ENCODE measurements at places on chromosomes 3 and 15. TPM values are rescaled to one million over a fixed set of nuclear protein-coding genes. Genes with fewer than 3 reads are reported as not detected.

GRCh38 chr3:53464424-53464823 lies 30.0 kb upstream of the CACNA1D start:
- DNase-seq: no peak

DNA sequence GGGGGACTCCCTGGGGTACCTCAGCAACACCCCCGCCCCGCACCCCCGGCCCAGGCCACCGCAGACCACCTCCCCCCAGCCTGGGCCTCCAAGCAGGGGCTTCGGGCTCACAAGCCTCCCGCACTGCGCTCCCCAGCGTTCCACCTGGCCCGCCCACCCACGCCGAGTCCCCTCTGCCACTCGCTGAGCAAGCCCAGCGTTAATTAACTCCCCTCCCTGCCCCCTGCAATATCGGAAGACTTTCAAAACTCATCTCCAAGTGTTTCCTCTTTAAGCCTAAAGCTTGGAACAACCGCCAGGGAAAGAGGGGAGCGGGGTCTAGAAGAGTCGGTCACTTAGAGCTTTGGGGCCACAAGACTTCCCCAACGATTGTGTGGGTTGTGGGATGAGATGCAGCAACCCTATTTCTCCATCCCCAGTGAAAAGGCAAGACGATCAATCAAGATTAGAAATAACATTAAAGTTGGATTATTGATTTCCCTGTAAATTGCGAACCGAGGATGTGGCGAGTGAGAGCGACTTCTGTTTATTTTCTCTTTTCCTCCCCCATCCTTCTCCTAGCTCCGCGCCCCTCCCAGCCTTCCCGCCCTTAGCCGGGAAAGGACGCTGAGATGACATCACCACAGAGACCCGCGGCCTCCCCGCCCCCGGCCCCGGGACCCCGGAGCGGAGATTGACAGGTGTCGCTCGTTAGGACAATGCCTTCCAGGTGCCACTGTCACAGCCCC lies 30.2 kb downstream of the NR2F2 start:
- DNase-seq: no peak

The C3orf20 gene
- under 0.01 TPM for total RNA-seq

The GRK7 gene
- total RNA-seq: not detected

DNA sequence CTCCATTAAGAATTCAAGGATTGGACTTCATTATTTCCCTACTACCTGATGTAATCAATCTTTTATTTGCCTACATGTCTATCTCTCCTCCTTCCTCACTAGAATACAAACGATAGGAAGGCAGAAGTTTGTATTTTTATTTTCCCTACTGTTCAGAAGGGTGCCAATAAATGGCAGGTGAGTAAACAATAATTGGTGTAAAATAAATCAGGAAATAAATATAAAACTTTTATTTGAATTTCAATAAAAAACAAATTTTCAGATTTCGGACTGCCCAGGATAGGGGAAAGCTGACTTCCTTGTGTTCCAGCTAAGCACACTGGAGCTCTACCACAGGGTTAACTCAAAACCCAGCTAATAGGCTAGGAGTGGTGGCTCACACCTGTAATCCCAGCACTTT lies 636.3 kb upstream of the BCHE start:
- DNase-seq: no peak

The SH2D7 gene
- not detected for total RNA-seq

DNA sequence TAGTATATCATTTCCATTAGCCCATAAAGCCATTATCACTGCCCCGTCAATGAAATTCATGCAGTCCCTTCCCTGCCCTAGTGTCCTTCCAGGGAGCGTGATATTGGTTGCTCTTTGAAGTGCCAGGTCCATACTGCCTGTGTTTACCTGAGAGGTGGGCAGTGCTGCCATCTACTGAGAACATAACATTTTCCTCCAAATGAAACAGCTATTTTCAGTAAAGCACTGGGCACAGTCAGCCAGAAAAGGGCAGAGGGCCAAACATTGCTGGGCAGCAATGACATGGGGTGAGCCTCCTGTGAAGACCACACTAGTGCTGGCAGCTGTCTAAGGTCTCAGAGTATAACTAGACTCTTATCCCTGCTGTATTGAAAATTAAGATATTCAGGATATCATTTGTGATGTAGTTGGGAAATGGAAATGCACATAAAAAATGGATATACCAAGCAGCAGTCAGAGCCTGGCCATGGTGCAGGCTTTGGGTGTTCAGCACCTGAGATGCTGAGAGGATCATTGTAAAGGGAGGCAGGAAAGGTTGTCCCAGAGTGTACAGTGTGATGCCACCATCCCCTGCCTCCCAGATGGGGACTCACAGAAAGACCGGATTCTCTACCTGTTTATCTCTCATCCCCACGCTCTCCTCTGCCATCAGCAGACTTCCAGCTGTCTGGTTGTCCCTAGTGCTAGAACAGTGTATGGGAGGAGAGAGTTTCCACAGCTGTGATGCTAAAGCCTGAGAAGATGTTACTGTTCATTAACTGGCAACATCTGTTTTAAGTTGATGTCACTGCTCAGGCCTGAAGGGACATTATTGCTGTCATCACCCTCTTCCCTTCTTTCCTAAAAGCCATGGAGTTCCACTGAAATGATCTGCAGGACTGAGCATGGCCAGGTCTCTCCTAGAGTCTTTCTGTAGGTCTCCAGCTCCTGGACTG lies 108.8 kb downstream of the ARNT2 start:
- peak; percentile 29 for DNase-seq

- no peak for DNase-seq
Observed at GRCh38 chr3:169052465-169053302, 610.8 kb downstream of the MECOM start.

- no peak for DNase-seq
Observed at GRCh38 chr3:133742351-133743091, 3.7 kb upstream of the TF start.

DNA sequence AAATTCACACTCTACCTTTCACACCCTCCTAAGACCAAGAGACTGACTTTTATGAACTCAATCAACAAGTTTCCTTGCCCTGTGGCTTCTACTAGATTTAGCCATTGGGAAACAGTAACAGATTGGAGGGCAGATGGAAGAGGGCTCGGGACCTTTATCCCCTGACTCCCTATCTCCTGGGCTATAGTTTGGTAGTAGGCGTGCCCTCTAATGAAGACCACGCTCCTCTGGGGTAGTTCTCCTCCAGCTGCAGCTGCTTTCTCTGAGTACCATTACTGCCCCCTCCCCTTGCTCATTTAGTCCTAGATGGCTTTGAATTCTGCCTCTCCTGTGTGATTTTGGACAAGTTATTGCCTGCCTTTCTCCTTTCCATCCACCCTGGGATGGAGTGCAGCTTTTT lies 33.3 kb downstream of the FMN1 start:
- DNase-seq: no peak

DNA sequence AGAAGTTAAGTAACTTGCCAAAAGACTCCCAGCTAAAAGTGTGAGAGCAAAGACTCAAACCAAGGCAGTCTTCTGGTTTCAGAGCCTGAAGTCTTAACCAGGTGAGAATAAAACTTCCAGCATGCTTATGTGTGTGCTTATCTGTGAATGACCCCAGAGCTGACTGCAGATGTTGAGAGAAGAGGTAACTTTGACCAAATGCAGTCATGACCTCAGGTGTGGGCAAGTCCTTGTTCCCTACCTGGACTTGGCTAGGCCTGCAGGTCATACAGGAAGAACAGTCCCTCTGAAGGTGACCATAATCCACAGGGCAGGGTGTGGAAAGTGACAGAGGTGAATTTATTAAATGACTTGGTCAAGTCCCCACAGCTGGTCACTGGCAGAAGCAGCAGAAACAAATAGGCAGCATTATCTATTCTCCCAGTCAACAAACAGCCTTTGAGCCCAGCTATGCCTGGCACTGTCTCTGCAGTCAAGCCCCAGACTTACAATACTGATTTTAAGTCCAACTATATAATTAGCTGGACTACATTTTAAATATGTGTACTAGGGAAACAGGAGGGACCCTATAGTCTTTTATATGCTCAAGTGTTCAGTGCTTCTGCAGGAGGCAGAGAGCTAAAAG lies 3.0 kb upstream of the CPEB1 start:
- no peak for DNase-seq

The AHSG gene
- total RNA-seq: not detected

- no peak for DNase-seq
Observed at GRCh38 chr3:187802203-187802927, 57.1 kb upstream of the BCL6 start.

DNA sequence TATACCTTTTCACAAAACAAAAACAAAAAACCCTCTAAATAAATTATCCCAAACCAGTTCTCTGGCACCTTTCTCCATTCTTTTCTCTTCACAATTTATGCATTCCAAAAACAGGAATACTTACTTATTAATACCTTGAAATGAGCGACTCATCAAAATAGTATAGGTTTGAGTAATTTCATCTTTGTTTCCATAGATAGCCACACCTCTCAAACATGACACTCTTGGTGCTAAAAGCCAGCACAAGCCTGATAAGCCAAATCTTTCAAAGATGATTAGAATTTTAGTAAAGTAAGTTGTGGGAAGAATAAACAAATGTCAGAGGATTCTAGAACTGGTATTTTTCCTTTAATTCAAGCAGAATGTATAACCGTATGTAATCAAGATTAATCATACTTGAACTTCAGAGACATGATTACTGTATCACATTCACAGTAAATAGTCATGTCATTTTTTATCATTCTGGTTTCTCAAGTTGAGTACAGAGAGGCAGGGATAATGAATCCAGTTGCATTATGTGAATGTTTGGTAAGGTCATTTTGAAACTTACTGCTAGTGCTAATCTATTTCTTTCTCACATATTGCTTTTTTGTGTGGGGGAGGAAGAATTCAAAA lies 12.1 kb upstream of the WDR5B start:
- no peak for DNase-seq

The GOLGA8O gene
- 0.54 TPM for total RNA-seq

DNA sequence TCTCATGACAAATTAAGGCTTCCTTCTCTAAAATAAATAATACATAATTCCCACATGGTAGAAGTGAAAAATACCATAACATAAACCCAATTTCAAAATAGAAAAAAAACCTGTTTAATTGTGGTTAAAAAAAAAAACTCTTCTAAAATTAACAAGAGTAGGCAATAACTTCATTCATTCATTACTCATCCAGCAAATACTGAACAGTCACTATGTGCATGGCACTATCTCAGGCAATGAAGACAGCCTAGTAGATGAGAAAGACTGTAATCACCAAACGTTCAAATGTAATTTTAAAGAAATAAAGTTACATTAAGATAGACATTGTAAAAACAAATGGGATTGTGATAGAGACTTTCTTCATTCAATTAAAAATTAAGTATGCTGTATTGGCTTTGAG lies 43.4 kb downstream of the TFDP2 start:
- no peak for DNase-seq

DNA sequence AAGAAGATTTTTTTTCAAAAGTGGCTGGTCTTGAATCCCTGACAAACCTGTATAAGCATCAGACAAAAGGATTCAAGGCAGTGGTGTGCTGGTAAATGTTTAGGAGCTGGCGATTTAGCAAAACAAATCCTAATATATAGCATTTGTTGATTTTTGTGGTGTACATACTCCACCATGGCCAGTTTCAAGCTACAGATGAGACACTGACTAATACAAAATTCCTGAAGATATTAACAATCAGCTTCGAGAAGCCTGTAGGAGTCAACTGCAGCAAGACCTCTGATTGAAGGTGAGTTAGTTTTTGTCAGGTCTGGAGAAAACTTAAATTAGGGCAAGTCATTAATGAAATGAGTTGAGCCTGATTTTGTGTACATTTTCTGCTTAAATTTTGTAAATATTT lies 6.7 kb downstream of the STRIT1 start:
- no peak for DNase-seq

GRCh38 chr15:57619746-57620145 lies 28.0 kb downstream of the MYZAP start:
- no peak for DNase-seq

The ZNF654 gene
- total RNA-seq: 12.7 TPM

- DNase-seq: no peak
Observed at GRCh38 chr3:121488628-121489027, 57.2 kb downstream of the POLQ start.

The MYEF2 gene
- 7.5 TPM for total RNA-seq

The ZNF660 gene
- 4.8 TPM for total RNA-seq

GRCh38 chr3:11950576-11950975 lies 53.6 kb upstream of the SYN2 start:
- DNase-seq: no peak

- DNase-seq: no peak
Observed at GRCh38 chr3:173993299-173993698, 595.8 kb downstream of the NLGN1 start.

The MEIS2 gene
- total RNA-seq: 0.54 TPM

GRCh38 chr3:18346097-18346496 lies 79.0 kb downstream of the SATB1 start:
- no peak for DNase-seq

GRCh38 chr3:52108302-52109232 lies 45.7 kb downstream of the POC1A start:
- DNase-seq: no peak

GRCh38 chr15:31326875-31327668 lies 437 bp downstream of the KLF13 start:
- no peak for DNase-seq

GRCh38 chr3:95343228-95343627 lies 1280.4 kb downstream of the NSUN3 start:
- no peak for DNase-seq

The ZNF860 gene
- under 0.01 TPM for total RNA-seq

DNA sequence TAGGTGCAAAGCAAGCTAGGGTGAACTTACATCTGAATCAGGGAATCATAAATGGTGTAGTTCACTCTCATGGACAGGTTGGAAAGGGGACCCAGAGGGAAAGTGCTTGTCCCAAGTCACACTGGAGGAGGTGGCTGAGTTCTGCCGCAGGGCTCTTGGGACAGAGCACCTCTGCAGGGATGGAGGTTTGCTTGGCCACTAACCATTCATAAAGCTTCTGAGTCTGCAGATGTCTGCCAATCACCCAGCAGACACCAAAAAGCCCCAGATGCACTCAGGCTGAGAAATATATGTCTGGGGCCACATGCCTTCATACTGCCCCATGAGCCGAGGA lies 17.9 kb upstream of the RTP2 start:
- DNase-seq: no peak

DNA sequence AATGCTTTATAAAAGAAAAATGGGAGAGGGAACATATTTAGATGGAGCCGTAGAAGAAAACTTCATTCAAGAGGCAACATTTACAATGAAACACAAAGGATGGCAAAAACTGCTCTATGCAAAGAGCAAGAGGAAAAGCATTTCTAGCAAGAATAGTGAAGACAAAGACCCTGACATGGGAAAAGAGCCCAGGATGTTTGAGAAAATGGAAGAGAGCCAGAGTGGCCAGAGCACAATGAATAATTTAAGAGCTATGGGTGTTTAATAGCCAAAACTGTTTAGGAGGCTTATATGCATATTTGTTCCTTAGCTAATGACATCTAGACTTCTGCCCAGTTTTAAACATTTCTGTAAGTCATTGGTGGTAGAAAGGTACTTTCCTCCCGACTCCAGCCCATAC lies 25.4 kb upstream of the SEMA6D start:
- DNase-seq: no peak
